AML-193 (cell line): ENCODE measurements at places on chromosomes 7 and 10.

GRCh38 chr7:66043681-66044497 lies 31.7 kb upstream of the ASL start:
- DNase-seq = no peak

DNA sequence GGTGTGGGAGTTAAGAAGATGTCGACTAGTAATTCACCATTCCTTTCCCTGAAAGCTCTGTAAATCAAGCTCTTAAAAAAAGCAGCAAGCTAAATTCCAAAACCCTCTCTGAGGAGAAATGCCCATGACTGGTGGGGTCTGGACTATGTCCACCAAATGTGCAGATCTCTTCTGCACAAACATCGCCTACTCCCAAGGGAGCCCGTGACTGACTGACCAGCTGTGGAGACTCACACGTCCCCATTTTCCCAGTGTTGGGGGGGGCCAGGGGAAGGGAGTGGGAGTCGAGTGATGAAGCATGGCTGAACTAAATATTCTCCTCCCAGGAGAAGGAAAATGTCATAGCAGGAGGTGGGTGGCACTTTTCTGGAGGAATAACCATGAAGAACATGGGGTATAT lies 164.1 kb upstream of the HPS1 start:
- no peak for DNase-seq

- no peak for DNase-seq
These were observed 114.7 kb downstream of the EXOC4 start for GRCh38 chr7:133367561-133367960.

DNA sequence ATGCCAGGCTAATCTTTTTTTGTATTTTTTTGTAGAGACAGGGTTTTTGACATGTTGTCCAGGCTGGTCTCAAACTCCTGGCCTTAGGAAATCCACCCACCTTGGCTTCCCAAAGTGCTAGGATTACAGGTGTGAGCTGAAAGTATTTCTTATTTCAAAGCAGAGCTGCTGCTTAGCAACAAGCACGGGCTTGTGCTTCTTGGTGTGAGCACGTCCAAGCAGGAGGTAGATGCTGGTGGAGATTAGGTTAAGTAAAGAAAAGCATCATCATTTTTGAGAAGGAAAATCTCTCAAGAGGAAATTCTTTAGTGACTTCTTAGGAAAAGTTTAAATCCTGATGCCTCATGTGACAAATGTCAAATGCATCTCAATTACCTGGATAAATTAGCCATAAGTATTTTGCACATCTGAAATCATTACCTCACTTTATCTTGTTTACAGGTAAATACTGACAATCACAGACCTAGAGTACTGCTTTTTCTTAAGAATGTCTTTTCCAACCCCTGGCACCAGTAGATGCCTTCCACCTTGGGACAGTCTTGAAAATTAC lies 431.8 kb upstream of the FZD8 start:
- DNase-seq = no peak

GRCh38 chr10:35822316-35822715 lies 180.2 kb upstream of the FZD8 start:
- no peak for DNase-seq

DNA sequence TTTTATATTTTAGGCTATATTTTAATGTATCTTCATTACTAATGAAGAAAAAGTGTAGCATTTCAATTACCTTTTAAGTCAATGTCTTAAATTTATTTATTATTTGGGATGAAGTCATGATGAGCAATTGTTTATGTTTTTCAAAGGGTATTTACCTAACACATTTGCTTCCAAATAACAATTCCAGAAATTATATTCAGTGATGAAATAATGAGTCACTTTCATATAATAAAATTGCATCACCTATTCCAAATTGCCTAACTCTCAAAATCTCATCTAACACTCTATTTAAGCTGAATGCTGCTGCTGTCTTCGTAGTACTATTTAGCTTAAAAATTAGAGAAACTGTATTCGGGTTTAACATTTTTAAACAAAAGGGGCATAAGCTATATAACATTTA lies 97.7 kb downstream of the PRKG1 start:
- no peak for DNase-seq

DNA sequence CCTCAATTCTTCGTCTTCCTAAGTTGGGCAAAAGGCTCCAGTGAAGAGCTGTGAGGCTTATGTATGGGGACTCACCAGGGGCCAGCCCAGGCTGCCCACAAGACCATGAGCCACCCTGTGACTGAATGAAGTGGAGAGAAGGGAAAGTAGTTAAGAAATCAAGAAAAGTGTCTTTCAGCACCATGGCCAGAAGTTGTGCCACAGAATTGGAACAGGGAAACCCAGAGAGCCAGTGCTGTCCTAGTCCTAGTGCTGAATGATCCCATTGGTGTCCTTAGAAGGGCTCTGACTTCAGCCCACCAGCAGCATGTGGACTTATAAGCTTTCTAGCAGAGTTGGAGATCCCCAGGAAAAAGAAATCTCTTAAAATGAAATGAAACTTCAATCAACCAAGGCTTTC lies 37.0 kb upstream of the CCSER2 start:
- DNase-seq = peak; percentile 3

GRCh38 chr10:129728905-129729795 lies 234.9 kb downstream of the EBF3 start:
- DNase-seq = no peak

GRCh38 chr10:77983384-77984341 lies 45.7 kb downstream of the POLR3A start:
- DNase-seq = no peak

- DNase-seq = no peak
These were observed 64.8 kb upstream of the MEOX2 start for GRCh38 chr7:15751191-15751701.

- peak; percentile 55 for DNase-seq
These were observed 106.5 kb upstream of the ANLN start for GRCh38 chr7:36283181-36283580.

DNA sequence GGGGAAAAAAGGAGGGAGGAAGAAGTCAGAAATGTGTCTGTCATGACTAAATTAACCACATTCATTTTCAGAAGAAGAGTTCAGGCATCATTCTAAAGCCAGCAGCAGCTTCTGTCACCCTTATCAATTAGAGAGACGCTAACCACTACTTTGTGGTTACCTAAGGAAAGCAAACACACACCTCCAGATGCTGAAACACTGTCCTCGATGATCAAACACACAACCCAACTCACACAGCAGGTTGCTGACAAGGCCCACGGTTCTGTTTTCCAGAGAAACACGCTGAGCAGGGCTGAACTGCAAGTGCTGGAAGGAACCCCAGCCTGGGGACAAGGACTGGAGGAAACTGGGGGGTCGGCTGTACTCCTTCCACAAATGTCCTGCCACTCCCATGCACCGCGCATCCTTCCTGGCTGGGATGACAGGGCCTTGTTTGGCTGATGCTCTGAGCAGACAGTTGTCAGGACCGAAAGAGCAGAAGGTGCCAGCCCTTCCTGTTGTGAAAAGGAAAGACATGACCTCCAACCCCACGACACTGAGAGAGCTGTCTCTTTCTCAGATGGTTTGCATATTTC lies 36.6 kb downstream of the PRKCQ start:
- DNase-seq = no peak

DNA sequence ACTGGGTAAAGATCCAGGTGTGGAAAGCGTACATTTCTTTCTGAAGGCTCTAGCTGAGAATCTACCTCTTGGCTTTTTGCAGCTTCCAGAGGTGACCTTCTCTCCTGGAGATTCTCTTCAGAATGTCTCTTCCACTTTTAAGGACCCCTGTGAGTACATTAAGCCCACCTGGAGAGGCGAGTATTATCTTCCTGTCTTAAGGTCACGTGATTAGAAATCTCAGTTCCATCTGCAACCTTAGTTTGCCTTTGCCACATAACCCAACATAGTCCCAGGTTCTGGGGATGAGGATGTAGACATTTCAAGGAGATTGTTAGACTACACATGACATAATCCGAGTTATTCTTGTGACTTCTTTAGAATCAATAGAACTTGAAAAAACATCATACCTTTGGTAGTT lies 665.5 kb upstream of the POM121L12 start:
- DNase-seq = no peak

DNA sequence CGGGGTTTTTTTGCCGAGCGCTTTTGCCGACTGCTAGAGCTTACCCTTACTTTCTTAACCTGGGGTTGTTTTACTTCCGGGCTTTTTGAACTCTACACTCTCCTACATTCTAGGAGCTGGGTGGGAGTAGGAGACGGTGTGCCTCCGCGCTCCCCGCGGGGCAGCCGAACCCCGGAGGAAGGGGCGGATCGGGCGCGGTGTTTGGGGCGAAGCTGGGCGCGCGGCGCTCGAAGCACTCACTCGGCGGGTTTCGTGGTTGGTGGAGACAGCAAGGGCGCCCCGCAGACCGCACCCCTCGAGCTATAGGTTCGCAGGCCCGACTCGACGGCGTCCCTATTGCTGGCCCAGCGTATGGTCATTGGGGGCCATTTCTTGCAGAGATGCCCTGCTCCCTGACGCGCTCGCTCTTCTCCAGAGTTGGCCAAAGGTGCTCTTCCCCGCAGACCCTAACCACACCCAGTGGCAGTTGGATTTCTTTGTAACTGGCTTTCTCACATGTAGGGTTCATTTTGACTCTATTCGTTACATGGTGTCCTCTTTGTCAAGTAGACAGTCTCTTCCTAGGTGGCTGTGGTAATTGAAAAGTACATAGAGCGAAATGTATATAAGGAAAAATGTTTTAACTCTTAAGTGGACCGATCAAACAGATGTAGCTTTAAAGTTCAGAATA lies 364 bp downstream of the ZNF518A start:
- no peak for DNase-seq

GRCh38 chr7:43112941-43113621 lies 634 bp downstream of the HECW1 start:
- DNase-seq = no peak

DNA sequence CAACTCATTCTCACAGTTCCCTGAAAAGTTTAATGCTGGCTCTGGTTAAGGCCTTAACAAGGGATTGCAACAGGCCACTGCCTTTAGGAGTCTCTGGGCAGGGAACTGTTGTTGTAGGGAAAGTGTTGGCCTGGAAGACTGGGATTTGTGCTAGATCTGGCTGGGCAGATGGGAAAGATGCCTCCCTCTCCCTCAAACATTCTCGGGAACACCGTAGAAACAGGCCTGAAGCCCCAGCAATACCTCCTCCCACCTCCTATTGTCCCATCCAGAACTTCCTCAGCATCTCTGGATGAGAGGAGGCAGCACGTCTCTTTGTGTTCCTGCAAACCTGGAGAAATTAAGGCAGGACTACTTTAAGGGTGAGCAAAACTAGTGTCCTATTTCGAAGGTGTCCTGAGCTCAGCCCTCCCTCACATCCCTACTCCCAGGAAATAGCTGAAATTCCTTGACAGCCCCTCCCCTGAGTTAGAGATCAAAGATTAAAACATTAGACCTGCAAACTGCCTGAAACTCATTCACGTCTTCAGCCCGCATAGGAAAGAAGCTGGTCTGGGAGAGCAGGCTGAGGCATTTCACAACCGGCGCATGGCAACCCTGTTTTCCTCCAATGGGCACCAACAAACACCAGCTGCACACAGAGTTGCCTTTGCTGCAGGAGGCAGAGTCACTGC lies 10.9 kb upstream of the MAP3K8 start:
- peak; percentile 48 for DNase-seq

DNA sequence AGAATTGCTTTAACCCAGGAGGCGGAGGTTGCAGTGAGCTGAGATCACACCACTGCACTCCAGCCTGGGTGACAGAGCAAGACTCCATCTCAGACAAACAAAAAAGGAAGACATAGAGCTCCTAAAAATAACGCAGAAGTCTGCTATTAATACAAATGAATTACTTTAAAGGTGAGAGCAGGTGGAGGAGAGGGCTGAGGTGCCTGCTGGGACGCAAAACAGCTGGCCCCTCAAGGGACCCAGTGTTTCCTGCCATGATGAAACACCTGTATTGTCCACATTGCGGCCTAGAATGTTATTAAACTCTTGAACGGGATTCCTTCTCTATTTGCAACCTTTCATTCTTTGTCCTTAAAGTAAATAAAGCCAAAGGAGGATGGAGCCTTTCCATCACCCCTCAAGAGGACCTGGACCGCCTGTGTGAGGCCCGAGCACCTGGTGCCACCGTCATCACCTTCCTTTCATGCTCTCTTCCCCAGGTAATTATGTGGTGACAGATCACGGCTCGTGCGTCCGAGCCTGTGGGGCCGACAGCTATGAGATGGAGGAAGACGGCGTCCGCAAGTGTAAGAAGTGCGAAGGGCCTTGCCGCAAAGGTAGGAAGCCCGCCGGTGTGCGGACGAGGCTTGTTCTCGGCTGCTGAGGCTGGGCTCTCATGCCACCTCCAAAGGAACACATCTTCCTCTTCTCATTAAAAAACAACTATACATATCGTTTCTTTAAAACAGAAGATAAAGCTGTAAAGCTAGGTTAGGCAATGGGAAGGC lies 136.7 kb downstream of the EGFR start:
- no peak for DNase-seq

DNA sequence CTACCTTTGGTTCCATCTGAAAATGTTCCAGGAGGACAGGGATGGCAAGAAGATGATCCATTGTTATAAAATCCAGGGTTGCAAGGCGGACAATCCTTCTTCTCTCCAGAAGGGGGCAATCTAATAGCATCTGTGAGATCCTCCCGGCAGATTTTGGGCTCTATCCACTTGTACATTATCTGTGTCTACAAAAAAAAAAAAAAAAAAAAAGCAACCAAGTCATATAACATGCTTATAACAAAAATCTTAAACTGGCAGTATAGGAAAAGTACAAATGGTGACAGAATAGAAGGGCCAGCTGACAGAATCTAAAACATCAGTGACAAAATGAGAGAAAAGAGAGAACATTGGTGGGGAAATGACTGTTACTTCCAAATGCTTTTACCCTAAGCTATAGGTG lies 132.7 kb downstream of the ELAPOR2 start:
- peak; percentile 31 for DNase-seq

DNA sequence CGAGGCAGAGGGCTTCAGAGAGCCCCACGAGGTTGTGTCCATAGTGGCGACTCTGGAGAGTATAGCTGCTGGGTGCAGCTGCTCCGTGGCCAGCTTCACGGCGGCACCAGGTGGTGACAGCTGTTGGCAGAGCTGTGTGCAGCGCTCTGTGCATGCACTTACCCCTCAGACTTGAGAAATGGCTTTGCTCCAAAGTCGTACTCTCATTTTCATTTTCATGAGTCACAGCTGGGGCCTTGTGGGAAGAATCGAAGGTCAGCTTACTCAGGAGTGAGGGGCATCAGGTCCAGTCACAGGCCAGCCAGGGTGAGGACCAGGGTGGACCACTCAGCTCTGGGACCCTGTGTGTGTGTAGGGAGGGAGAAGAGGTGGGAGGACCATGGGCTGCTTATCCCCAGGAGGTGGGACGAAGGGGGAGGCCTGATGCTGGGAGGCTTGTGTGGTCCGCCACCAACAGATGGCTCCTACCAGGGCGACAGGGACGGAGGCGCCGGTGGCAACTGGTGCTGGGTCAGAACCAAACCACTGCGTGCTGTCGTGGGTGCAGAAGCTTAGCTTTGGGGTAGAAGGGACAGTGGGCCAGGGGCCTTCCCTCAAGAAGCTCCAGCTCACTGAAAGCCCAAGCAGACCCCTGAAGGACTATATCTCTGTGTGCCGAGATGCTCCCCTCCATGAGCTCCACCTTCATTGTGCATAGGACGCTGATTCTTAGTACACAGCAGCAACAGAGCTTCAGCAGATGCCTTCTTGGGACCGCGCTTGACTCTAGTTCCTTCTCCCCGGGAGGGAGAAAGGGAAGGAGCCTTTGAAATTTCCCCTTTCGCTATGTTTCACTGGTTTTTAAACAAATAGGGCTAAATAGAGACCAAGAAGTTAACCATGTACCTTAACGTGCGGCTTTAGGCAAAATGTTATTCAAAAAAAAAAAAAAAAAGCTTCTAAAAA lies 225.0 kb downstream of the CELF2 start:
- no peak for DNase-seq

- no peak for DNase-seq
These were observed 134.5 kb downstream of the BAMBI start for GRCh38 chr10:28811639-28812349.

- no peak for DNase-seq
These were observed 193.0 kb upstream of the DPP6 start for GRCh38 chr7:153859239-153859638.
